SK-N-SH (cell line): ENCODE measurements at places on chromosomes 5 and 9. TPM values are rescaled to one million over a fixed set of nuclear protein-coding genes. Genes with fewer than 3 reads are reported as not detected.
A peak's percentile ranks its signal among the peaks of the same experiment; 100 is the strongest.

The PLPPR1 gene
- not detected in 2 replicates for polyA plus RNA-seq

- DNase-seq, result no peak
These were observed 2.0 kb upstream of the ZNF622 start for GRCh38 chr5:16467363-16468219.

The DAB2 gene
- 23.7 and 39.9 TPM in 2 replicates for polyA plus RNA-seq

The OR2S2 gene
- polyA plus RNA-seq, result 0.16 TPM in 1 of 2 replicates, not detected in the other

The FGF18 gene
- polyA plus RNA-seq, result 0.67 and 0.89 TPM in 2 replicates

DNA sequence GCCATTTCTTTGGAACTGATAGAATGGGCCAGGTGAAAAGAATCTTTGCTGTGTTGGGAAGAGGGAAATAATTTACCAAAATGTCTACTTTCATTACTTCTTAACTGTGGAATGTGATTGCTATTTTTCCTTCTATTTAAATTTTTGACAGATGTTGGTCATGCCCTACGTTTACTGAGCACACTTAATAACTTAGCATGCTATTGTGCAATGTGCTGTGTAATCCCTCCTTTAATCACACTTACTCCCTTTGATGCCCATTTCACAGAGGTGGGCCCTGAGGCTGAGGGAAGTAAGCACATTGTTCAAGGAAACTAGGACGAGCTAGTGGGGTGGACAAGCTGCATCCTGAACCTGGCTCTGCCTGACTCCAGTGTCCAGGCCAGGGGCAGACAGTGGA lies 47.8 kb upstream of the INSYN2B start:
- DNase-seq, result no peak

DNA sequence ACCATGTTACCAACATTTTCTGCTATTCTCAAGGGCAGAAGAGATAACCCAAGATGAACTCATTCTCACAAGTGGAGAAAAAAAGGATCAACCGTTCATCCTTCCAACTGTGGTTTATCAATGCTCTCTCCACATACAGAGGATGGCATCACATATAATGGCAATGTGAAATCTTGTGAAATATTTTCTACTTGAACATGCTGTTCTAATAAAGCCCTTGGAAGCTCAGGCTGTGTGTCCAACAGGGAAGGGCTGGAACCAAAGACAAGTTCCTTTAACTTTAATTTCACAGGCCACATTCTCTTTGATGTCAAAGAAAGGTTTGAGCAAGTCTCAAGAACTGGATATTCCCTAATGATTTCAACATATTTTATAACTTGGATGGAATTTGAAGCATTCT lies 230.5 kb downstream of the SPOCK1 start:
- DNase-seq, result no peak

The MELK gene
- 16.5 and 18.0 TPM in 2 replicates for polyA plus RNA-seq

The EFNA5 gene
- polyA plus RNA-seq, result 0.73 and 0.81 TPM in 2 replicates

GRCh38 chr9:70413799-70414775 lies at the start of gene KLF9:
KLF9 (minus strand) TSS chr9:70414657; CDS start chr9:70413363, 1,294 bp downstream.
- DNase-seq, result peak; percentile 89

DNA sequence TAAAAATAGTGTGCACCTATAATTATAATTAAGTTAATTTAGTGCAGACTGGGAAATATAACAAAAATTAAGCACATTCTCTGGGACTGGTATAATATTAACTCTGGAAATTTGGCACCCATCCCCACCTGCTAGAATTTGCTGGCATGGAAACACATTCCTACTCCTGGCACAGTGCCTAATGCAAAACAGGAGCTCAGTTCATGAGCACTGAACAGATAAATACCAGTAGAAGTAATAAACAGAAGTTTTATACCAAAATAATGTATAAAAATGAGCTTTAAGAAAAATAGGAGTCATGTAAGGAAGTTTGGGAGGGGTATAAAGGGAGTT lies 23.7 kb upstream of the NPR3 start:
- peak; percentile 29 for DNase-seq

GRCh38 chr9:95373782-95374487 lies 56.4 kb upstream of the FANCC start:
- no peak for DNase-seq

The LNPEP gene
- polyA plus RNA-seq, result 4.3 and 5.9 TPM in 2 replicates

DNA sequence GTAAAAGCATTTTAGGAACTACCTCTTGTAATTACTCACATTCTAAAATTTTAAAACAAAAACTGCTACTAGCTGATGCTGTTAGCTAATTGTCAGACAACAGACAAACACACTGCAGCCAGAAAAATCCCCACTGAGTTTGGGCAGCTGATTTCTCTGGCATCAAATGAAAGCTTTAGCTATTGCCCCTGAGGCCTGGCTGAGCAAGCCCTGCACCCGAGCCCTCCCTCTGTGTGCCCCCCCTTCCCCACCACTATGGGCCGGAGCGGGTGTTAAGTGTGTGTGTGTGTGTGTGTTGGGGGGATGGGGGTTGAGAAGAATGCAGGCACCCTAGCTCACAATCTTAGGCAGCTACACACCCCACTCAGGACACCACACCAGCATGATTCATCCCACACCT lies 2.4 kb downstream of the NEUROG1 start:
- DNase-seq, result no peak

GRCh38 chr5:150122158-150122510 lies 33.5 kb downstream of the PDGFRB start:
- DNase-seq, result no peak

DNA sequence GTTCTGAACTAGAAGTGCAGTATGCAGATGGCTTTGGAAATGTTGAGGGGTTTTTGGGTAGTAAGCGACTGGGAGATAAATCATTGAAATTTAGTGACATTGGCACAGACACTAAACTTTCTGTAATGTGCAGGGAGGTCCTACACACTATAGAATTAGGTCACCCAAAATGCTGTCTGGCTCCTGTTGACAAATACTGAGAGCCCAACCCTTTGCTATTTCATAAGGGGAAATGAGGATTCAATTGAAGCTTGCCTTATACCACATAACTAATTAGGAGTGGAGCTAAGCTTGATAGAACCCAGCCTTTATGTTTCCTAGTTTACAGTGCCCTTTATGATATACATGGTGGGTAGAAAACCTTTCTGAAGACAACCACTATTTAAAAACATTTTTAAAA lies 22.6 kb downstream of the HMGXB3 start:
- DNase-seq, result no peak

The CATSPER3 gene
- polyA plus RNA-seq, result 0.26 and 0.37 TPM in 2 replicates

The ARRDC3 gene
- 24.6 and 26.0 TPM in 2 replicates for polyA plus RNA-seq

- DNase-seq, result peak; percentile 13
These were observed 11.8 kb downstream of the TBC1D13 start for GRCh38 chr9:128798896-128799295.

GRCh38 chr5:159100782-159101646 lies 1.3 kb upstream of the EBF1 start:
- no peak for DNase-seq

The DHFR gene
- polyA plus RNA-seq, result 16.6 and 18.3 TPM in 2 replicates

GRCh38 chr9:132858751-132859150 lies 19.3 kb downstream of the AK8 start:
- DNase-seq, result no peak

GRCh38 chr5:169778622-169779596 lies 141.8 kb downstream of the DOCK2 start:
- no peak for DNase-seq

DNA sequence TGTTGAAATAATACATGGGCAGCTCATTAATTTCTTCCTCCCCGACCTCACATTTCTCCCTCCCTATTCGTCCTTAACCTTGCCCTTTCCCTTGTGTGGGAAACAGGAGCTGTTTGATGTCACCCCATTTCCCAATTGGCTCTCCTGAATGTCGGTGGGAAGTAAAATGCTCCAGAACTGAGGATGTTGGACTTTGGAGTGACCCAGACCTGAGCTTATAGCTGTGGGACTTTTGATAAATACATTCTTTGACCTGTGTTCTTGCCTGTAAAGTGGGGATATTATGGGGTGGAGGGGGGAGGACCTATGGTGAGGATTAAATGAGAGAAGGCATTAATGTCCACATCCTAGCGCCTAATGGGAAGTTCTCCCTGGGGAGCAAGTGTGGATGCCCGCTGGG lies 91.3 kb downstream of the ZNF618 start:
- no peak for DNase-seq

The MAML1 gene
- 4.4 and 8.1 TPM in 2 replicates for polyA plus RNA-seq

DNA sequence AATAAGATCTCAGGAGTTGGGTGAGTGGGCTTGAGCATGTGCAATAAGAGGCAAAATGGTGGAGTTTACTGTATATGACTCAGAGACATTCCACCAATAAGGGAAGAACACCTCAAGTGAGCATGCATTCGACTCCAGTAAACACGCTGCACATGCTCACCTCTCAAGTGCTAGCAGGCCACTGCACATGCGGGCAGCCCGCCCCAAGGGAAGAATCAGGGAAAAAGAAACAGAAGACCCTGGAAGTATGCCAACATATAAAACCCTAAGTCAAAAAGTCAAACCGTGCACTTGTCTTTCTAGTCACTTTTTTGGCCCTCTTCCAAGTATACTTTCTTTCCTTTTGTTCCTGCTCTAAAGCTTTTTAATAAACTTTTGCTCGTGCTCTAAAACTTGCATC lies 245.3 kb upstream of the RASA1 start:
- DNase-seq, result no peak

The GPR150 gene
- polyA plus RNA-seq, result 0.06 and 0.07 TPM in 2 replicates

The FGD3 gene
- polyA plus RNA-seq, result not detected in 2 replicates

DNA sequence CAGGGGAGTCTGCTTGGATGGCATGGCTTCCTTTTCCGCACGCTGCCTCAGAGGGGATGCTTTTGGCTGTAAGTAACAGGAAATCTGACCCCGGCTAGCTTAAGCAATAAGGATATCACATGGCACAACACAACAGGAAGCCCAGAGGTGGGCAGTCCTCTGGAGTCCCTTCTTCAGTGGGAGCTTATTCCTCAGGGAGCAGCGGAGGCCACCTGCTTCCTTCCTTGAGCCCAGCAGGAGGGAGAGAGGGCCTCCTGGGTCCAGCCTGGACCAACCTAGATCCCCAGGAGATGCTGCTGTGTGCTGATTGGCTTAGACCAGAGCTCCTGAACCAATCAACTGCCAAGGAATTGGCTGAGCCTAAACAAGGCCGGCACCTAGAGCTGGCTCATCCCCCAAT lies 66.3 kb downstream of the C9orf50 start:
- DNase-seq, result no peak

- no peak for DNase-seq
These were observed 10.6 kb upstream of the SLC25A48 start for GRCh38 chr5:135823881-135824280.

GRCh38 chr9:14189578-14189977 lies 124.4 kb downstream of the NFIB start:
- DNase-seq, result no peak

DNA sequence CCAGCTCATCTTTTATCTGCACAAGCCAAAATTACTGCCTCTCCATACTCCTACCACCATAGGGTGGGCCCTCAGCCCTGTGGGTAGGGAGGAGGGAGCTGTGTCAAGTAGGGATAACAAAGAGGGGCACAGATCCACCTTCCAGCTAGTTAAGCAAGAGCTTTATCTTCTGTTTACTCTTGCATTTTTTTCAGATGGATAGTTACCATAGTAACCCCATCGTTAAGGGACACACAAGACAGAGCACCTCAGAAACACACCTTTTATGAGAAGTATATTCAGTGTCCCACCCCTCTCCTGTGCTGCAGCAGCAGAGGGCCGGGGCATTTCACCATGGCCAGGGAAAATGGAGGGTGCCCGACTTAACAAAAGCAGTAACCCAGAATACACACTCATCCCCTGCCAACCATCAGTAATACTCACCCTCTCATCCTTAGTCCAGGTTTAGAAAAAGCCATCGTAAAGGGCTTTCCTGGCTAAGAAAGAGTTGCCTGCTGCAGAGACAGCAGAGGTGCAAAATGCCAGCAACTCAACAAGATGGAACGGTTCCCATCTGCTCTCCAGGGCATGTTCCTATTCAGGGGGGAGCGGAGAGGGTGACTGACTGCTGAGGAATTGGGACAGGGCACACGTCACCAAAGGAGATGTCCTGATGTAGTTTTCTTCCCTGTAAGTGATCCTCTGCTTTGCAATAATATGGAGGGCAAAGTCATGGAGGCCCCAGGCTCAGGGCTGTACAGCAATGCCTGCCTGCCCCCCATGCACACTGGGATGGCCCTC lies 25.1 kb downstream of the MACROH2A1 start:
- no peak for DNase-seq

DNA sequence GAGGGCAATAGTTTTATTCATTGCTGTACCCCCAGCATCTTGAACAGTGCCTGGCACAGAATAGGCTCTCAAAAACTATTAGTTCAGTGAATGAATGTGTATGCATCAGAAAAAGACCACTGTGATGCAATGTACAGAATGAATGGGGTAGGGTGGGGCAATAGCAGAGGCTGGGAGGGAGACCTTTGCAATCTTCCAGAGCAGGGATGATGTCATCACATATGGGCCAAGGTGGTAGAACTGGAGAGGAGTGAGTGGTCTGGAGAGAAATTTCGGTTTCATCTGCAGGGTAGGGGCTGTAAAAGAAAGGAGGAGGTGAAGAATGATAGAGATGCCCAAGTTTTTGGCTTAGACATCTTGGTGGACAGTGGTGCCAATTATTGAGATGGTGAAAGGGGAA lies 23.4 kb upstream of the ARAP3 start:
- DNase-seq, result no peak

DNA sequence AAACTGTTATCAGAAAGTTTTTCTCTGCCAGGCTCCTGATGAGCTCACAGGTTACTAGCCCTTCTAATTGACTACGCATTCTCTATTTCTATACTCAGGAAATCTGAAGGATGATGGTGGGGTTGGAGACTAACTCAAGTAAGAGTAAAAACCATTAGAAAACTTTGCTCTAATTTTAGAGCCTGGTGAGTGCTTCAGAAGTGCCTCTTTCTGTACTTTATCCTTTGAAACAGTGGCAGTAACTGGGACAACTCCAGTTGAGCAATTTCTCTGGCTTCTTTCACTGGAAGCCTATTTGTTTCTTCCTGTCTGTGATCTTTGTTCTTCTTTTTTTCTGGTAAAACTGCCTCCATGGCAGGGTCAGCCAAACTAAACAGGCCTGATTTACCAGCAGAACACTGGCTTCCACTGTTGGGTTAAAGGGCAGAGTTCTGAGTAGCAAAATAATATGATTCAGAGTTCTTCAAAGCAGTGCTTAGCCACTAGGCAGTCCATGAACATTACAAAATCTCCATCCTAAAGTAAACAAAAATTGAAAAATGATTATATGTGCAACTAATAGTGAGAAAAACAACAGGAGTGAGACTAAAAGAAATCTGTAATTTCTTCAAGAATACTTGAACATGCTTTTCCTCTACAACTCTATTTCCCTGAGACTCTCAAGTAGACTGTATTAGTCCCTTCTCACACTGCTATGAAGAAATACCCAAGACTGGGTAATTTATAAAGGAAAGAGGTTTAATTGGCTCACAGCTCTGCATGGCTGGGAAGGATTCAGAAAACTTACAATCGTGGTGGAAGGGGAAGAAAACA lies 79.8 kb downstream of the MROH2B start:
- DNase-seq, result no peak

- peak; percentile 66 for DNase-seq
These were observed 95.8 kb downstream of the CFAP90 start for GRCh38 chr5:7754997-7755596.
